KBM-7 (cell line): ENCODE measurements at places on chromosomes 6 and 20.
A peak's percentile ranks its signal among the peaks of the same experiment; 100 is the strongest.

DNA sequence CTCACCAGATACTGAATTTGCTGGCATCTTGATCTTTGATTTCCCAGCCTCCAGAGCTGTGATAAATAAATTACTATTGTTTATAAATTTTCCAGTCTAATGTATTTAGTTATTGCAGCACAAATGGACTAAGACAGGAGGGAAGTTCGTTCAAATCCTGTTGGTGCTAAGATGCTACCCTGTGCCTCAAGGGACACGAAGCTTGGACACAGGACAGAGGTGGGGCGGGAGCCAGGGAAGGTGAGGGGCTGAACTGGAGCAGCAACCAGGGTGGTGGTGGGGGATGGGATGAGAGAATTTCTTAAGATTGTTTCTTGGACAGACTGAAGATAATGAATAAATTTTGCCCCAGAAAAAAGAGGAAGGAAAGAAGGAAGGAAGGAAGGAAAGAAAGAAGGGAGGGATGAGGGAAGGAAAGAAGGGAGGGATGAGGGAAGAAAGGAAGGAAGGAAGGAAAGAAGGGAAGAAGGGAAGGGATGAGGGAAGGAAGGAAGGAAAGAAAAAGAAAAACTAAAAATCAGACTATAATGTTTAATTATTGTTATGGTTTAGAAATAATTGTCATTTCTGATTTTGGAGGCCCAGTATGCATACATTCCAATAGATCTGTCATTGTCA, 127.2 kb downstream of the CDC5L start:
- no peak for DNase-seq

DNA sequence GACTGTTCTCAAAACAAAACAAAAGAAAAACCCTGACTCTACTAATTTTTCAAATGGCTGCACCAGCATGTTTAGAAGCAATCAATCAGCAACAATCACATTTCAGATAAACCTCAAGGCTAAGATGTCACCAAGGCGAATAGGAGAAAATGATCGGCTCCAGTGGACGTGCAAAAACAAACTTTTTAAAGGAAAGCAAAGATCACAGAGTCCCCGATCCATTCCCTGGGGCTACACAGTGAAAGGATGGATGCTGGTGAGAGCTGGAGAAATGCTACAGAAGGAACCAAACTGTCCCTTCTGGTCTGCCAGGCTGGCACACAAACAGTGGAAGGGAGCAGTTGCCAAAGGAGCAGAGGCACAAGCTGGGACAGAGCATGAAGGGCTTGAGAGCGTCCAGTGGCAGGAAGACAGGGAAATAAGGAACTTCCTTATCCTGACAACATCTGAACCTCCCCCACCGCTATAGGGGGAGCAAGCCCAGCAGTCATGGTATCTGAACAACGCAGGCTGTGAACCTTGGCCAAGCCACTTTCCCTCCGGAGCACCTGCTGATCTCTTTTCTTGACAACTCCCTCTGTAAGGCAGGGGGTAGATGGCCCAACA, 73.7 kb upstream of the HIVEP1 start:
- DNase-seq: peak; percentile 79

DNA sequence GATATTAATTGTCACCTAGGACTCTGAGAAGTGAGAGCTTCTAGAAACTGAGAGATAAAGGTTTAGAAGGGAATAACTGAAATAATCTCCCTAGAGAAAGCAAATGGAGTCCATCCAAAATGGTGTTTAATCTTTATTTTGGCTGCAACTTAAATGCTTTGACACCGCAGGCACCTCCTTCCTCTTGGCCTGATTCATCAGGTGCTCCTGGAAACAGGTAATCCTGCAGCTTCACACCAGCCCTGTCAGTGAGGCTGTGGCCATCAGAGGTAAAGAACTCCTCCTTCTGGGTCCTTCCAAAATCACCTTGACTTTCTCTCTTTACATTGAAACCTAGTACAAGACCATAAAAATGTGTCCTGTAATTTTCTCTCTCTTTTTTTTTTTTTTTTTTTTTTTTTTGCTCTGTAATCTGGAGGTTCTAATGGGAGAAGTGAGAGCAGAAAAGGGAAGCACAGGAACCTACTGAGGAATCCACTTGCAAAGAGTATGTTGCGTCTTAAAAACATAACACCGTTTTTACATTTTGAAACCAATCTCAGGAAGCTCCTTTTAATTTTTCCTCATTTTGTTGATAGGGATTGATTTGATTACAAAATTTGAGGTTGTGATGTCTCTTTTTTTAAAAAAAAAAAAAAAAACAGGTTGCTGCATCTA, 124.2 kb downstream of the LRRC1 start:
- no peak for DNase-seq

DNA sequence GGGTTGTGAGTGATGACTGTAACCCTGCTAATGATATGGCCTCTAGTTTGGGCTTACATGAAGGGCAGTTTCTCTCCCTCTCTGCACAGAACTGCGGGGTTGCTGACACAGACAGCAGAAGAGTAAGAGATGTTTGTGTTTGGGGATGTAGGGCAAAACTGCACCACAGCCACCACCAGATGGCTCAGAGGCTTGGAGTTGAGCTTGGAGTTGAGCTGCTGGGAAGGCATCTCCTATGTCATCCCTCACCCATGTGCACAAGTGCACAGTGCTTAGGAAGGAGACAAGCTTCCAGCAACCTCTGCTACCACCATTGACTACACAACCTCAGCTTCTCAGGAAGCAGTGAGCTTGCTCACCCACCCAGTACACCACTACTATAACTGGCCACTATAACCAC, 303.9 kb upstream of the DEFB112 start:
- DNase-seq: no peak

- no peak for DNase-seq
Measured at GRCh38 chr6:90274451-90275030, 22.1 kb downstream of the BACH2 start.

DNA sequence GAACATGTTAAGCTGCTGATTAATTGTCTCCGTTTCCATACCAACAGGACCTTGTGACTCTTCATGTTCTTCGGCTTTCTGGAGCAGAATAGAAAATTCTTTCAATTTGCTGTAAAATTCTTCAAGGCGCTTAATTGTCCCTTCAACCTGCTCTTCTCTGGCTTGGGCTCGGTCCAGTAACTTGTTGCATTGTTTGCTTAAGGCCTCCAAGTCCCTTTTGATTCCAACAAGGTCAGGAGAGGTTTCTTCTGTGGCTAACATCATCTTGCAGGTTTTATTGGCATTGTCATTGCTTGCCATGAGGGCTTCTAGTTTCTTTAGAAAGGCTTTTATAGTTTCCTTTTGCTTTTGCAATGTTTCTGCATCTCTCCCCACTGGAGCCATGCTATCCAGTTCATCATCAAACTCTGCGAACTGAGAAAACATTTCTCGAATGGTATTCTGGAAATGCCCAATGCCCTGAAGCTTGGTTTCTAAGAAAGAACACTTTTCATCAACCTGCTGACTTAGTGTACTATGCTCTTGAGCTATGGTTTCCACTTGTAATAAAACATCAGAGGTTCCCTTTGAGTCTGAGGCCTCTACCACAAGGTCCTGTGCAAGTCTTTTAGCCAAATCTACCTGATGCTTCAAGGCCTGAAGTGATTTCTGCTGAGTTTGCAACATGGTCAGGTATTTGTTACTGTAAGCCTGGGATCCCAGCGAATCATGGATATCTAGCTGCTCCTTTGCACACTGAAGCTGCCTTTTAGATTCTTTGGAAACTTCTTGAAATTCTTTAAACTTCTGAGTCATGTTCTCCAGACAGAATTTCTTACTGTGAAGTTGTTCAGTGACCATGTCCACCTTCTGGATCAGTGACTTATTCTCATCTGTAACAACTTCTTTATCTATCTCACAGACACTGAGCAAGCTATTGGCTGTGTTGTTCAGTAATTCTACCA, 90.2 kb downstream of the DST start:
- DNase-seq: no peak

DNA sequence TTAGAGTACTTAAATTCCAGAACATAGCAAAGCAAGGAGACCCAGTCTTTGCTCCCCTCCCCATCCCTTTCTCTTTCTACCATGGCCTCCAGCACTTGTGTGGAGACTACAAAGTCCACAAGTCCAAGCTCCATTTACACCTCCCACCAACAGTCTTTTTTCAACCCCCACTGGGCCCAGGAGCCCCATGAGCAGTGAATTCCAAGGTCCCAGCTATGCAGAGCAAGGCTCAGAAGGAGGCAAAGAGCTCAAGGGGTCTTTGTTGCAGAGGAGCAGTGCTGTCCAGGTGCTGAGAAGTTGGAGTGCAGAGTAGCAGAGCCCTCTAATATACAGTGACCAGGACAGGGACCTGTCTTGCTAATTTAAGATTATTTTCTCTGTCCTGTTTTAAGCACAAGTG, 9.0 kb downstream of the PAK5 start:
- DNase-seq: no peak

DNA sequence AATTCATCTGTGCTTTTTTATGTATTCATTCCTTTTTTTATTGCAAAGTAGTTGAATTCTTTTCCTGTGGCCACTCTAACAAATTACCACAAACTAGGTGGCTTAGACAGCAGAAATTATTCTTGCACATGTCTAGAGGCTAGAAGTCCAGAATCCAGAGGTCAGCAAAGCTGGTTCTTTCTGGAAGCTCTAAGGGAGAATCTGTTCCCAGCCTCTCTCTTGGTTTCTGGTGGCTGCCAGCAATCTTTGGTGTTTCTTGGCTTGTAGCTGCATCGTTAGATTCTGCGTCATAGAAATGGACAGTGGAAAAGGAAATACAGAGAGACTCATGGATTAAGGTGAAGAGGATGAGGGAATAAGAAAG, 39.3 kb downstream of the GSTA2 start:
- DNase-seq: no peak

DNA sequence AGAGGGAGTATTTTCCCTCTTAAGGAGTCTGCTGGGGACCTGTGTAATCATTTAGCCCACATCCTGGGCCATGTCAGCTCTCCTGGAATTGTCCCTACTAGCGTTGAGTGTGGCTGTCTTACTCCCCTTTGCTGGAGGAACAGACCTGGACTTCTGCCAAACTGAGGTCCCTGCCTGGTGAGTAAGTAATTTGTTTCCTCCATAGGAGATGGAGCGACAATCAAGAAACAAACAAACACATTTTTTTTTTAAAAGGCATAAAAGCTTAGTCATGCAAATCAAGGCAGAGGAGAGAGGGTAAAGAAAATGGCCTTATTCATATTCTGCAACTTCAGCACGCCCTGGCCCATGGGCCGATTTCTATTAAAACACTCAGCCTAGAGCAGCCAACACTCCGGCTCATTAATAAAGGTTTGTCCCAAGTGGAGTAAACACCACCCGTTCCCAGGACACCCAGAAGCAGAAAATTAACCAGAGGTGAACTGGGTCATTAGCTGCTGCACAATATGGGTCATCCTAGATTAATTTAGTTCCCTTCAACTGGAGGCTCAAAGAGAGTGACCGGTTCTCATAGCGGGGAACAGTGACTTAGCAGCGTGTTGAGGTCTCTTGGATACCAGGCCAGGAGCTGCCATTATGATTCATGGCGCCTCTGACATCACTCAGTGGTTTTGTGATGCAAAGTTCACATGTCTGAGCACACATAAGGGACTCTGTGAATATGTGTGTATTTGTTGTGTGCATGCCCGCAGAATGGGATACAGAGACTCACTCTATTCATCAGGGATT, 165.0 kb upstream of the SULF2 start:
- no peak for DNase-seq

- DNase-seq: no peak
Measured at GRCh38 chr6:15945593-15946159, 183.2 kb upstream of the MYLIP start.

DNA sequence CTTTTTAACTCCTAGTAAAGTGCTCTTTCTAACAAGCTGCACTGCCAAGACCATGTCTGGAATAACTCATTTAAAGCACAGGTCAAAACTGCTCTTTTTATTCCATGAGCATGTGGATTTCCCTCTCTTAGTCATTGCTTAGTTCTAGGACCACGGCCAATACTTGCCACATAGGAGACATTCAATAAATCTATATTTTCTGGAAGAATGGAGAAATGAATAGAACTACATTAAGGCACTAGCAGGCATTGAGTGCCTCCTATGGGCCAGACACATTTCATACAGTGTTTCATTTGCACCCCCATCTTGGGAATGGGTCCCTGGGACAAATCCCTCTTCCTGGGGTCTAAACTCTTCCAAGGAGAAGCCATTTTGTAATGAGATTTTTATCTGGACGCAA, 552.8 kb upstream of the CITED2 start:
- no peak for DNase-seq

- no peak for DNase-seq
Measured at GRCh38 chr6:143621159-143621873, 56.4 kb upstream of the PHACTR2 start.

DNA sequence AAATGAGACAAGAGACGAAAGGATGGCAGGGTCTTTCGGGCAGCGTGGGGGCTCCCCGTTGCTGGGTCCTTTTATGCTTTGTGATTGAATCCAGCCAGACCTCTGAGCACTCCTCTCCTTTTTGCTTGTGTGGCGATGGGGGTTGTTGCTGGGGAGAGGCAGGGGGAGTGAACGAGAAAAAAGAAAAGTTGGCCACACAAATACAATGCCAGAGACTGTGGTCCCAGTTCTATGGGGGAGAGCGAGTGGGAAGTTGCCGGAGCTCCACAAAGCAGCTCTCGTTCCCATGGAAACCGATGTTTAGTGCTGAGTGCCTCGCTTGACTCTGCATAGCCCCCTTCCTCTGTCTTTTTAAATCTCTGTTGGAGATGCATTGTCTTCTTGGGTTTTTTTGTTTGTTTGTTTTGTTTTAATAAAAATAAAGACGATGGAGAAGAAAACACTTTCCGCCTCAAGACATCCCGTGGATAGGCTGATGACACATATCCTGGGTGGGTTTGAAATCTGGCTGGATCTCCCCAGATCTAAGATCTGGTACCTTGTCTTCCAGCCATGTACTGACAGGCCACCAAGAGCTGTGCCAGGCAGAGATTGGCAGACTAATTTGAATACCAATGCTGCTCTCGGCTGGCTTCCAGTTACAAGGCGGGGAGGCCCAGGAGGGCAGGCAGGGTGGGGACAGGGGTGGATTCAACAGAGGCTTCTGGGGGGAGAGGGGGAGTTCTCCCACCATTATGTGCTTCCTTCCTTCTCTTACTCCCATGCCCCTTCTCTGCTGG, 529.3 kb downstream of the QKI start:
- DNase-seq: no peak

DNA sequence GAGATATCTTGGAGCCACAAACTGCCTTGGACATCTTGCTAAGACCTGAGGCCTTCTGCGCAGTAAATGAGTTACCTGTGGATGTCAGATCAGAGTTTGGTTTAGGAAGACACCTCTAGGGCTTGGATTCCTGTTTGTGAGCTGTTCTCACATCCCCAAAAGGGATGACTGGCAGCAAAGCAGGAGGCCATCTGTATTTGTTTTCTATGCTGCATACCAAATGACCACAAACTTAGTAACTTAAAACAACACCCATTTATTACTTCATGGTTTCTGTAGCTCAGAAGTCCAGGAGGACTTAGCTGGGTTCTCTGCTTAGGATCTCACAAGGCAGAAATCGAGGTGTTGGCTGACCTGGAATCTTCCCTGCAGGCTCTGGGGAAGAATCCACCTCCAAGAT, 116.7 kb downstream of the UNC5CL start:
- no peak for DNase-seq

DNA sequence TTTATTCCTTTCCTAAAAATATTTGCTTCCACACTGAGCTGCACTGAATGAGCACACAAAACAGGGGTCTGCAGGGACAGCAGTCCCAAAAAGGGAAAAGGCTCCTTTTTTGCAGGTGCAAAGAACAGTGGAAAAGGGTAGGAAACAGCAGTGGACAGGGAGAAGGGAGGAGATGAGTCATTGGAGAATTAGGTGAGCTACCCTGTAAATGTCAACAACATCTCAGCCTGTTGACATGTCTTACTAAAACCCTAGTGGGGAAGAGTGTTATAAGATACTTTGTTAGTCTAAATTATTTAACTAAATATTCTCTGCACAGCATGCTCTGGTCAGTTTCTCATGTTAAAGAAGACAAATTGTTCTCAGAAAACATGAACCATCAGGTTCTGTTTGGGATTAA, 151.5 kb upstream of the FBXL4 start:
- no peak for DNase-seq
